ENCODE measurements at places on chromosomes 11 and 22.

- DNase-seq, result peak; percentile 73
These were observed 38.6 kb downstream of the NRXN2 start for GRCh38 chr11:64684357-64684756.

- DNase-seq, result peak; percentile 76
These were observed 25.8 kb upstream of the MPPED1 start for GRCh38 chr22:43385770-43386641.

DNA sequence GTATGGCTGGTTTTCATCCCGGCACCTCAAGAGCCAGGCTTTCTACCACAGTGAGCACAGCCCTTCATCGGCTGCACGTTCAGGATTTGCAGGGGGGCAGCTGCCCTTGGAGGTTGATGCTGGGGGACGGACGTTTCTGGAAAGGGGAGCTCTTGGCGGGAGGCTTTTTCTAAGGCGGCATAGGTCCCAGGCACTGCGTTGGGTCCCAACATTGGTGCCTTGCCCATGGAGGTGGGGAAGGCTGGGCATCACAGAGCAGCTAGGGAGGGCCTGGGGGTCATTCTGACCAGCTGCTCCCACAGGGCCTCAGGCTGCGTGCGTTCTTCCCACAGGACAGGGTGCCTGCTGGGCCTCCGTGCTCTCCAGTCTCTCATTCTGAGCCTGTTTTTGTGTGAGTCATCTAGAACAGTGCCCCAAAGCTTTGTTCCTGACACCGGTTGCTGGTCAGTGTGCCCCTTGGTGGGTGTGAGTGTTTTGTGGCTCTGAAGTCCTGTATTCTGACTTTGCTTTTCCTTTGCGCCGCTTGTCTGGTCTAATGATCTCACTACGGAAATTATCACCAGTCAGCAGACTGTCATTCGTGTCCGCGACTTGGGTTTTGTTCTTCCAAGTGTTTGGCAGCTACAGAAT is 275.9 kb downstream of the TBC1D22A start:
- DNase-seq, result no peak

- no peak for DNase-seq
These were observed 59.3 kb downstream of the ENDOD1 start for GRCh38 chr11:95148938-95149337.

- DNase-seq, result peak; percentile 19
These were observed 6.9 kb downstream of the SCGB1C1 start for GRCh38 chr11:199782-200181.

- no peak for DNase-seq
These were observed 16.8 kb downstream of the PPIL2 start for GRCh38 chr22:21682385-21683175.

- peak; percentile 88 for DNase-seq
These were observed 8.6 kb downstream of the MRPL11 start for GRCh38 chr11:66429983-66430602.

GRCh38 chr22:39631381-39632286 is 61.1 kb downstream of the CACNA1I start:
- DNase-seq, result no peak

GRCh38 chr11:122109932-122110331 is 6.1 kb downstream of the BLID start:
- no peak for DNase-seq

DNA sequence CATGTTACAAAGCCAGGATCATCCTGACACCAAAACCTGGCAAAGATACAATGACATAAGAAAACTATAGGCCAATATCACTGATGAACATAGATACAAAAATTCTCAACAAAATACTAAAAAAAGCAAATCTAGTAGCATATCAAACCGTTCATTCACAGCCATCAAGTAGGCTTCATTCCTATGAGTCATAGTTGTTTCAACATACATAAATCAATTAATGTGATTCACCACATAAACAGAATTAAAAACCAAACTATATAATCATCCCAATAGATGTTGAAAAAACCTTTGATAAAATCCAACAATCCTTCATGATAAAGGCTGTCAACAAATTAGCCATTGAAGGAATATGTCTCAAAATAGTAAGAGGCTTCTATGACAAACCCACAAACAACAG is 1007.2 kb upstream of the RAG2 start:
- DNase-seq, result no peak

GRCh38 chr11:67999201-67999629 is 4.7 kb downstream of the UNC93B1 start:
- DNase-seq, result no peak

- no peak for DNase-seq
These were observed 41.7 kb downstream of the EXPH5 start for GRCh38 chr11:108551651-108552462.

DNA sequence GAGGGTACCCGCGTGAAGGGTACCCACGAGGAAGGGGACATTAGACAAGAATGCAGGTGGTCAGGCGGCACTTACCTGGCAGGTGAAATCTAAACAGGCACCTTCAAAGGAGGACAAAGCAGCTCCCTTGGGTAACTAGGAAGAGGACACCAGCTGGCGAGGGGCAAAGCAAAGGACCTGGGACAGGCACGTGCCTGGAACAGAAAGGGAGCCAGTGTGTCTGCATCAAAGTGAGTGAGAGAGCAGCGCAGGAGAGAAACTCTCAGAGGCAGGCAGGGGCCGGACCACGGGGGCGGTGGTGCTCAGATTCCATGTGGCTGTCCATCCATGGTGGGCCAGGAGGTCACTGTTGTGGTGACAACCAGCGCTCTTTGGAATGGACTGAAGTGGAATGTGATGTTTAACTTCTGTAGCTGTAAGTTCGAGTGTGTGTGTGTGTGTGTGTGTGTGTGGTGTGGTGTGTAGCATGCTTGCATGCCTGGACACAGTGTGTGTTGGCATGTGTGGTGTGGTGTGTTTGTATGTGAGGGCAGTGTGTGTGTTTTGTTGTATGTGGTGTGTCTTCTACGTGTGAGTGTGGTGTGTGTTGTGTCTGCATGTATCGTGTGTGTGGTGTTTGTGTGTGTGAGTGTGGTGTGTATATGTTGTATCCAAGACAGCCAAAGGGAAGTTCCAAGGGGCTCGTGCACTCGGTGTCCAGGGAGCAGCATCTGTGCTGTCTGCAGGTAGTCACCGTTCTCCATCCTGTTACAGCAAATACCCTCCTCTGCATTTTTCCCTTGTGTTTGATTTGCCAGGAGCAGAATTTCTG is 86.4 kb downstream of the CDKN1C start:
- peak; percentile 17 for DNase-seq

GRCh38 chr11:79165908-79166307 is 274.9 kb downstream of the TENM4 start:
- no peak for DNase-seq

DNA sequence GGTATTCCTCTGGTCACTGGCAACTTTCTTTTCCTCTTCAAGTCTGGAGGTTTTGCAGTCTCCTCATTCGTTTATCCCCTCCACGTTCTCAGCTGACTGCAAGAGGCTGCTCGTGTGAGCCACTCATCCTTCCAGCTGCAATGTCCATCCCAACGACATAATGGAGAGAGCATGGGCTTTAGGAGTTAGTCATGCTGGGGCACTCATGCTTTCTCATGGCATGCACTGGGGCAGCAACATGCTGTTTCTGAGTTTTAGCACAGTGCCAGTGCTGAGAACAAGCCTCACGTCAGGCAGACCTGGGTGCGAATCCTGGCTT is 7.1 kb downstream of the DCPS start:
- DNase-seq, result no peak

DNA sequence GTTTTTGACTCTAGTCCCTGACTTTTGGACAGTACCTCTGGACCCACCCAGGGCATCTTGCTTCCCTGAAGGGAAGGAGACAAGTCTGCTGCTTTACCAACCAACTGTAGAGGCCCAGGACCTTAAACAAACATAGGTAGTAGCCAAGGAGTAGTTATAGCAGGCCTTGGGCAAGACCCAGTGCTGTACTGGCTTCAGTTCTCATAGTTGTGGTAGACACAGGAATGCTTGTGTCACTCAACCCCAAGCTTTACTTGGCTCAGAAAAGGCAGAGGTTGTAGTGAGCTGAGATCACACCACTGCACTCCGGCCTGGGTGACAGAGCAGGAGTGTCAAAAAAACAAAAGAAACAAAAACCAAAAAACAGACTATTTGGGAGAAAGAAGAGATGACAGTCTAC is 21.3 kb upstream of the OR52M1 start:
- DNase-seq, result no peak

DNA sequence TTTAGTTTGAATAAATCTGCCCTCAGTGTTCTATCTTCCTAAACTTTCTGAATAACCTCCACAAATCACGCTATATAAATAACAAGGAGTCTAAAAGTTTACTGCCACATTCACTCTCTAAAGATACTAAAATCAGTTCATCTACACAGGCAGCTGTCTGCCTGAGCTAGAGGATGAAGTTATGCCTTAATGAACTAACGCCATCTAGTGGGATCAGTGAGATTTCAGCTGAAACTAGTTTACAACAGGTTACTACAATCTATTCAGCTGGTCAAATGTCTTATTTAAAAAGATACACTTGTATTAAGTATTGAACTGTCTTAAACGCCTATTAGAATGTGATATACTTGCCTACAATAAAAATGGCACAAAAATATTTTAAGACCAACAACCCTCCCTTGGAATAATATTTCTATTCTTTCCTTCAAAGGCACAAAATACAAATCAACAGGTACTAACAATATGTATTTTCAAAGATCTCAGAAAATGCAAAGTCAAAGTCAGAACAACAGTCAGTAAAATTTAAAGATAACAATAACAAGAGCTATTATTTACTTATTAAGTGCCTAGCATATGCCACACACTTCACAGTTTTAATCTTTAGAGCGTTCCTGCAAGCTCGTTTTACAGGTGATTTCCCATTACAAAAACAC is 84.1 kb downstream of the LARGE2 start:
- DNase-seq, result peak; percentile 66

- DNase-seq, result no peak
These were observed 43.3 kb downstream of the SMIM38 start for GRCh38 chr11:69198891-69199582.

DNA sequence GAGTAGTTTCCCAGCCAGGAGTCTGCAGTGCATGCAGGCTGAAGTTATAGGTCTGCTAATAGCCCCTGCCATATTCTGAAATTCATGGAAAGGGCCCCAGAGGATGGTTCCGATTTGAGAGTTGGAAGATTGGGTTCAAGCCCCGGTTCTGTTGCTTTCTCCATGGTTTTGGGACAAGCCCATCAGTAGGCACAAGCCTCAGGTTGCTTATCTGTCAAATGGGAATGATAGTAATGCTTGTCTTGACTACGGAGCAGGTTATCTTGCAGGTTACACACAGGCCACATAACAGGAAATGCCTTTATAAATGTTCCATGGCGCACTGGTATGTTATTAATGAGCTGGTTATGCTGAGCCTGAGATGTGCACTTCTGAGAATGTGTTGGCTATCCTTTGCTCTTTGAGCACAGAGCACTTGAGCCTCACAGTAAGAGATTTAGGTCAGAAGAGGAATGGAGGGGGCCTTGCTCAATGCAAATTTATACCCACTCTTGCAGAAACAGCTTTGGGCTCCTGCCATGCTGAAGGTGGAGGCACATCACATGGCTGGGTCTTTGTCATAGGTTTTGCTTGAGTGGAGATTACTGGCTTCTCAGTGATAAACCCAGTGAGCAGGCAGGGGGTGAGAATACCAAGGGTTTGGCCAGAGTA is 47.1 kb downstream of the ZNRF3 start:
- DNase-seq, result peak; percentile 64

DNA sequence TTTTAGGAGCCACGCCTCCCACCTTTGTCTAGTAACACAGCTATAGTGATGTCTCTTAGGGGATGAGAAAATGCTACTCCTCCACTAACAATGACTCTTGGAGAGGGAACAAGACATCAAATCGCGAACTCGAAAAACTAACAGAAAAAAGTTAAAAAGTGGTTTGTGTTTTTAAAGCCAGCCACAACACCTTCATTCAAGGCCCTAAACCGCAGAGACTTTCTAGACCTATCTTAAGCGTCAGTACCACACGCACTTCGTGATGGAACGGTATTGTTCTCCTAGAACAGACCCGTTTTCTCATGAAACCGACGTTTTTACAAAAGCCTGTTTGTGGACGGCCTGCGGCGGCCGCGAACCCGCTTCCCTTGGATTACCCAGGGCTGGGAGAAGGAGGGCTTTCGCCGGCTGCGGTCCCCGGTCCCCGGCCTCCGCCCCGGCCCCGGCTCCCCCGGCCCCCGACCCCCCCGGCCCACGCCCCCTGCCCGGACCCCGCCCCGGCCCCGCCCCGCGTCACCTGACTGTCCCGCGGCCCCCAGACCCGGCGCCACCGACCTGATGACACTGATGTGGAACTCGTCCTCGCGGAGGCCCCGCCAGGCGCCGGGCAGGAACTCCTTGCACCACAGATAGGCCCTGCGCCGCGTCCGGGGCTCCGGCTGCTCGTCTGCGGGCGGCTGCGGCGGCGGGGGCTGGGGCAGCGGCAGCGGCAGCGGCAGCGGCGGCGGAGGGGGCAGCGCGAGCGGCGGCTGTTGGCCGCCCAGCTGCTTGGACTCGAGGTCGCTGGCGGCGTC is 718 bp downstream of the CHKA start:
- peak; percentile 59 for DNase-seq

DNA sequence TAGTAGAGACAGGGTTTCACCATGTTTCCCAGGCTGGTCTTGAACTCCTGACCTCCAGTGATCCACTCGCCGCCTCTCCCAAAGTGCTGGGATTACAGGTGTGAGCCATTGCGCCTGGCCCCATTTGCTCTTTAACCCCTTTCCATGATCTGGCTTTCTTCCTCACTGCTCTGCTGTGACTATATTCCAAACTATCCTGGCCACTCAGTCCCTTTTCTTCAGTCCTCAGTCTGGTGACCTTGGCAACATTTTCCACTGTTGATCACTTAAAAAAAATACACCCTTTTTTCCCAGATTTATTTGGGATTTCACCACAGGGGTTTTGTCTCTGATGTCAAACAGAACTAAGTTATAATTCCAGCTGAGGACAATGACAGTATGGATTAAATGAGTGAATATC is 24.5 kb downstream of the MMP20 start:
- no peak for DNase-seq

GRCh38 chr11:110735455-110736170 is 23.4 kb upstream of the ARHGAP20 start:
- no peak for DNase-seq

- peak; percentile 7 for DNase-seq
These were observed 52.6 kb upstream of the EMID1 start for GRCh38 chr22:29152954-29153719.

DNA sequence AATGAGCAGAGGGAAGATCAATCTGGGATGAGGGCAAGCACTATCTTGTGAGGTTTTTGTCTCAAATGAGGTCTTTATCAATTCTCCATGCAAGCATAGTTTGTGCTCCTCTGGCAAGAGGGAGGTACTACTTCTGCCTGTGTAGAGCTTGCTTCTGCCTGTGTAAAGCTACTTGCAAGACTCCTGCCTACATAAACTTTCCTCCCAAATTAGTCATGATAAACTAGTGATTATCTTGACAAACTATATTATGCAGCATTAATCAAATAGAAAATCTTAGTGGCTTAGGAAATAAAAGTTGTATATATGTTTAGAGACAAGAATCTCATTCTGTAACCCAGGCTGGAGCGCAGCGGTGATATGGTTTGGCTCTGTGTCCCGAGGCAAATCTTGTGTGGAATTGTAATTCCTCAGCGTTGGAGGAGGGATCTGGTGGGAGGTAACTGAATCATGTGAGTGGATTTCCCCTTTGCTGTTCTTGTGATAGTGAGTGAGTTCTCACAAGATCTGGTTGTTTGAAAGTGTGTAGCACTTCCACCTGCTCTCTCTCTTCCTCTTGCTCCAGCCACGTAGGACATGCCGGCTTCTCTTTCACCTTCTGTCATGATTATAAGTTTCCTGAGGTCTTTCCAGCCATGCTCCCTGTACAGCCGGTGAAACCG is 8.0 kb upstream of the MMP10 start:
- no peak for DNase-seq

GRCh38 chr11:118312328-118312727 is 7.8 kb downstream of the CD3E start:
- no peak for DNase-seq

GRCh38 chr22:25023879-25024278 is 71.4 kb downstream of the KIAA1671 start:
- DNase-seq, result no peak
